WTC11 (cell line): ENCODE measurements at places on chromosomes 3 and 15. TPM values are rescaled to one million over a fixed set of nuclear protein-coding genes. Genes with fewer than 3 reads are reported as not detected.

DNA sequence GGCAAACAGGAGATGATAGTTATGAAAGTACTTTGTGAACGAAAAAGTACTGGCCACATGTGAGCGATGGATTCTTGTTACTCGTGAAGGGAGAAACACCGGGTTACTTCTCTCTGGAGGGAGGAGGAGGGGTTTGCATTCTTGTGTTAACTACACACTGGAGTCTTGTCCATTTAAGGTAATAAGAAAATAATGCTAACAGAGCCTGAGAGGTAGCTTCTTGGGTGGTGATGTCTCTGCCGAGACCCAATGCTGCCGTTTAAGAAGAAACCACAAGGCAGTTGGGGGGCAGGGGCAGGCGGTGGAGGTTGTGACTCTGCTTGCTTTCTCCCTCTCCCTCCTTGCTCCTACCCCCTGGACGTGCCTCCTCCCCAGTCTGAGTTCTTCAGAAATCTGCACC is 100.9 kb upstream of the ROPN1 start:
- DNase-seq: no peak
- H3K27ac ChIP-seq: no peak overlapping the region; the same call in 1 of the 2 replicates
- H3K4me1 ChIP-seq: peaks cover 22% of the 10 kb centered on the region
- no peak overlapping the region for H3K4me3 ChIP-seq
- no peaks in the 10 kb centered on the region for H3K36me3 ChIP-seq
- H3K27me3 ChIP-seq: no peaks in the 10 kb centered on the region

Gene IQCH
- 1.9 to 2.0 TPM (median 1.9 TPM) in 3 replicates for total RNA-seq

DNA sequence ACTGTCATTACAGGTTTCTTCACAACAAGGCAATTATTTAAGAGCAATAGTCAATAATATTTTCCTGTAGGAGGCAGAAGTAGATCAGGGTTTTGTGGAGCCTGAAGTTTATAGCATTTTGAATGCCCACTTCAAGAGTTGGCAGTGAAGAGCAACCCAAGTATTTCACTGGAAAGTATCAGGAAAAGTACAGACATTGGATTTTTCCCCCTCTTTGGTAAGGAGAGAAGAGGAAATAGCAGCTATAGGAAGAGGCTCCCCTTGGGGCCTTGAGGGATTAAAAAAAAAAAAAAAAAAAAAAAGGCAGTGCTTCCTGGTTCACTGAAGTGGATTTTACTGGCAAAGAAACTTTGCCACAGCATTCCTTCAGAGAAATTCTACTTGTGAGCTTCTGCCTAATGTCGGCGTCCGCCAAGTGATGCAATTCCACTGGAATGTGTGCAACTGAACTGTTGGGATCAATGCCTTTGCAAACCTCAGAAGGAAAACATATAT is 5.7 kb upstream of the CNTN6 start:
- peaks cover 57% of the 10 kb centered on the region for H3K36me3 ChIP-seq
- H3K4me3 ChIP-seq: no peak overlapping the region
- no peak for DNase-seq
- no peaks in the 10 kb centered on the region; the same call in none of the 2 replicates for H3K27me3 ChIP-seq
- no peak overlapping the region for H3K27ac ChIP-seq
- no peaks in the 10 kb centered on the region for H3K4me1 ChIP-seq

DNA sequence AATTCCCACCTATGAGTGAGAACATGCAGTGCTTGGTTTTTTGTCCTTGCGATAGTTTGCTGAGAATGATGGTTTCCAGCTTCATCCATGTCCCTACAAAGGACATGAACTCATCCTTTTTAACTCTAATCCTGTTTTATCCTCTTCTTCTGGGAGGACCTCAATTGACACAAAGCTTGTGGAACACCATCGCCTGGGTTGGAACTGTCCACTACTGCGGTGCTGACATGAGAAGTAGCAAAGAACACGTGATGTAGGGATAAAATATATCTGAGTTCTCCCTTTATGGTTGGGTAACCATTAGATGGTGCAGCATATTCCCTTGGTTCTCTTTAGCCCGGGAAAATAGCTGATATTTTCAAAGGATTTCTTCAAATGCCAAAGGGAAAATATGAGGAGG is 105.3 kb upstream of the TOPAZ1 start:
- H3K27ac ChIP-seq: no peak overlapping the region
- no peaks in the 10 kb centered on the region for H3K4me1 ChIP-seq
- no peak overlapping the region for H3K4me3 ChIP-seq
- no peaks in the 10 kb centered on the region for H3K36me3 ChIP-seq

DNA sequence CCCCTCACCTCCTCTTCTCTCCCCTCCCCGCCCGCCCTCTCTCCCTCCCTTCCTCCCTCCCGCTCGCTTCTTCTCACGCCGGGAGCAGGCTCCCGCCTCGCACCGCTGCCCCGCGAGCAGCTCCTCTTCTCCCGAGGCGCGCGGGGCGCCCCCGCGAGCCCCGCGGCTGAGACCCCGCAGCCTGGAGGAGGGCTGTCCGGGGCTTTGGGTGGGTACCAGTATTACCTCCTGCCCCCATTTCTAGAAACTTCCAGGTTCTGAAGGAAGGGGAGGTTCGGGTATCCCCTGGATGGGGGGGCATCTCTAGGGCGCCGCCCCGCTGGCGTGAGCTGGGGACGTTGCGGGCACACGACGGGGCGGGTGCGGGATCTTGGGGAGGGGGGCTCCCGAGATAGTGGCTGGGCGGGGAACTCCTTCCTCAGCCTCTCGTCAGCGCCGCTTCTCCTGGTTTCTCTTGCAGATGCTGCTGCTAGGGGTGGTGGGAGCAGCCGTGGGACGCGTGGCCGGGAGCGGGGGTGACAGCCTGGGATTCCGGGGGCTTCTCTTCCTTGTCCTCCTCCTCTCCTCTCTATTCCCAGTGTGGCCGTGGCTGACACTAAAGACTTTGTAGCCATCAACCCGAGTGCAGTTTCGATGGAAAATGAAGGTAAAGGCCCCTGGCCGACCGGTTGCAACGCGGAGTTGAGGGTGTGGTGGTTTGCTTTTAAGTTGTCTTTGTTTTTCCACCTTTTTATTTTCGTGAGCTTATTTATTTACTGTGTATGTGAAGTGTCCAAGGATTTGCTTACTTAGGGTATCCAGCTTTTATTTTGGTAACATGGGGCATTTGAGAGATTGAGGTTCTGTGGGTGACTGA is 474 bp downstream of the ATP2C1 start:
- no peaks in the 10 kb centered on the region for H3K36me3 ChIP-seq
- H3K4me3 ChIP-seq: peak overlapping the region; percentile 87
- DNase-seq: peak; percentile 50
- H3K27me3 ChIP-seq: no peaks in the 10 kb centered on the region

- no peaks in the 10 kb centered on the region for H3K4me1 ChIP-seq
- H3K4me3 ChIP-seq: no peak overlapping the region
- H3K27me3 ChIP-seq: no peaks in the 10 kb centered on the region; the same call in 1 of the 2 replicates
- H3K27ac ChIP-seq: no peak overlapping the region
Measured at GRCh38 chr15:58544756-58545155, 113.0 kb downstream of the LIPC start.

Gene SERPINI2
- total RNA-seq: 0.32 to 0.37 TPM in 2 of 3 replicates, not detected in the other

Gene SOX14
- total RNA-seq: 0.34 to 0.78 TPM (median 0.70 TPM) in 3 replicates

- no peak overlapping the region for H3K27ac ChIP-seq
- H3K36me3 ChIP-seq: no peaks in the 10 kb centered on the region
- DNase-seq: no peak
- H3K4me1 ChIP-seq: 0 out of 2 replicates have a peak, but pooled peaks cover 4% of the 10 kb centered on the region
- H3K4me3 ChIP-seq: no peak overlapping the region
Measured at GRCh38 chr15:85625166-85625830, 169.4 kb downstream of the KLHL25 start.

DNA sequence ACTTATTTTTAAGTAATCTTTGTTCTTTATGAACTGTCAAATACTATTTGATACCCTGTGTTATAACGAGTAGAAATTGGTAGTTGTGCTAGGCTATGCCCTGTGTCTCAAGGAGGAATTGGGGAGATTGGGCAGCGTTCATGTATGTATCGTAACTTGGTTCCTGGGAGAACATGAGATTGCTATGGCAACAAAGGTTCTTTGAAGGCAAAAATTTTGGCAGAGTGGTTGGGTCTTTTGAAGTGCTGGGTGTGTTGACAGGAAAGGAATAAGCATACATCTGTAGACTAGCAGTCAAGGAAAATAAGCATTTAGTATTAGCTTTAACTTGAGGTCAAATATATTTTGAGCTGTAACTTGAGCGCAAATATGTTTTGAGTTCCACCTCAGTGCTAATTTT is 45.3 kb downstream of the TCF12 start:
- peak overlapping the region; percentile 73; the same call in 1 of the 2 replicates for H3K27ac ChIP-seq
- no peak overlapping the region for H3K4me3 ChIP-seq
- no peaks in the 10 kb centered on the region for H3K36me3 ChIP-seq
- DNase-seq: no peak
- peaks cover 52% of the 10 kb centered on the region for H3K4me1 ChIP-seq

- no peak overlapping the region for H3K4me3 ChIP-seq
- DNase-seq: peak; percentile 87
- no peaks in the 10 kb centered on the region for H3K36me3 ChIP-seq
- peaks cover 18% of the 10 kb centered on the region for H3K4me1 ChIP-seq
Measured at GRCh38 chr15:65916664-65917406, 47.5 kb downstream of the RAB11A start.

Gene FBXL2
- 2.6 to 2.9 TPM (median 2.8 TPM) in 3 replicates for total RNA-seq

Gene BLM
- total RNA-seq: 29.9 to 40.5 TPM (median 34.8 TPM) in 3 replicates

DNA sequence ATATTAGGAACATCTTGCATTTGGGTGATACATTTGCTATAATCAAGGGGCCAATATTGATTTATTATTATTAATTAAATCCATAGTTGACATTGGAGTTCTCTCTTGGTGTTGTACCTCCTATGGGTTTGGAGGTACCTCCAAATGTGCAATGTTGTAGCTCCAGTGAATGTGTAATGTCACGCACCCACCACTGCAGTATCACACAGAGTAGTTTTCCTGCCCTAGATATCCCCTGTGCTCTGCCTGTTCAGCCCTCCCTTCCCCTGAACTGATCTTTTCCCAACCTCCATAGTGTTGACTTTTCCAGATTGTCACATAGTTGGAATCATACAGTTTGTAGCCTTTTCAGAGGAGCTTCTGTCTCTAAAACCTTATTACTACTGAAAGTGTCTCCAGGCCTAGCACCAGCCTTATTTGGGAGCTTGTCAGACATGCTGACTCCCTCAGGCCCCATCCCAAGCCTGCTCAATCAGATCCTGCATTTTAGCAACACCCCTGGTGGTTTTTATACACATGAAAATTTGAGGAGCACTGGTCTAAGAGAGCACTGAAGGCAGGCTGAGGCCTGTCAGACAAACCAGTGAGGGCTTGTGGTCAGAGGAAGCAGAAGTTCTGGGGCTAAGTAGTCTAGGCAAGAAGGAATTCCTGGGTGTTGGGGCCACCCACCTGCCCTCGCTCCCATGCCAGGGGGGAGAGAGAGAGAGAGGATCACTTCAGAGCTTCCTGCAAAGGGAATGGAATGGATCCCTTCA is 73.4 kb downstream of the SLC6A11 start:
- no peak overlapping the region for H3K4me3 ChIP-seq
- no peak overlapping the region for H3K27ac ChIP-seq
- peaks cover 3% of the 10 kb centered on the region; the same call in 1 of the 2 replicates for H3K36me3 ChIP-seq
- peaks cover 58% of the 10 kb centered on the region for H3K27me3 ChIP-seq

GRCh38 chr3:4994823-4995499 is 15.7 kb downstream of the BHLHE40 start:
- H3K27me3 ChIP-seq: no peaks in the 10 kb centered on the region; the same call in 1 of the 2 replicates
- no peak overlapping the region for H3K27ac ChIP-seq
- no peaks in the 10 kb centered on the region for H3K36me3 ChIP-seq
- no peak for DNase-seq
- H3K4me3 ChIP-seq: no peak overlapping the region

DNA sequence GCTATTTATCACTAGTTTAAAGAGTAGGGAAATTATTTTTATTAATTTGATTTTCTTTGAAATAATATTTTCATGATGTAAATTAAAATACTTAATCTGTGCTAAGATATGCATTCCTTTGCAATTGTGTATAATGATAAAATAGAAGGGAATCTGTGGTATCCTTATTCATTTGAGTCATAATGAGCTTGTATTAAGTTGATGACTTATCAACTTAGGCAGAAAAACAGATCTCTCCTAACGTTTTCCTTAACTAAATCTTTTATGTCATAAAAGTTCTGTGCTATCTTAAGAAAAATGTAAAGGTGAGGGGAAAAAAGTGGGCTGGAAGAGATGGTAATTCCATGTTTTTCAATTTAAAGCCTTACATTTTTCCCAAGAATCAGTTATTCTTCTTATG is 1.9 kb downstream of the FGF7 start:
- no peak overlapping the region for H3K27ac ChIP-seq
- H3K4me3 ChIP-seq: no peak overlapping the region
- H3K27me3 ChIP-seq: no peaks in the 10 kb centered on the region
- DNase-seq: no peak
- H3K36me3 ChIP-seq: no peaks in the 10 kb centered on the region

DNA sequence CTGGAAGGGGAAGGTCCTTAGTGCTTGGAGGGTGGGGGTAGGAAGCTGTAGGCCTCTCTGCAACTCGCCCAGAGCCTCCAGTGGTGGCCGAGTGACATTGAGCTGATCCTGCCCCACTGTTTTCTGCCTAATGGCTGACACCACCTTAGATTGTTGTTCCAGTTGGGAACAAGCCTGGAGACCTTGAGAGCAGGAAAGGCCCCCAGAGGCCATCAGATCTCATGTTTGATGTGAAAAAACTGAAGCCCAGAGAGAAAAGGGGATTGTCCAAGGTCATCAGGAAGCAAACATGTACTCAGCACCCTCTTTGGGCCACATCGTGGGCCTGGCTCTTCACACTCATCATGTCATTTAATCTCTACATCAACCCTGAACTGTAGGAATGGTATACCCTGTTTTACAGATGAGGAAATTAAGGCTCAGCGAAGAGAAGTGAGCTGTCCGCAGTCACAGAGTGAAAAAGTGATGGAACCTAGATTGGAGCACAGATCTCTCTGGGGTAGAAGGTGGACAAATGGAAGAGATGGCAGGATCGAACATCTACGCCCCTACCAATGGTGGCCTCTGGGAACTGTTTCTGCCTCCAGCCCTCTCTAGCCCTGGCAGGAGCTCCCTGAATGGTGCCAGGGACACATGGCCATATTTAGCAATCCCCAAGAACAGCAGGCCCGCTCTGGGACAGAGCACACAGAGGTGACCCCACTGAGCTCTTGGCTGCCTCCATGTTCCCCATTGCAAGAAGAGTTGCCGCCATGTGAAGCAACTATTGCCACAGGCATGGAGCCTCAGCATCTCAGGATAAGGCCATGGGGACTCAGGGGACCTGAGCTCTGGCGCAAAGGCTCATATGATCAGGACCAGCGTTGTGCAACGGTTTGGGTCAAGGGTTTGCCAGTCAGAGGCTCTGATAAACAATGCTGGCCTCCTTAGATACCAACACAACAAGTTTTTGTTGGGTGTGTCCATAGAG is 31.6 kb upstream of the TSEN2 start:
- DNase-seq: no peak
- H3K27ac ChIP-seq: no peak overlapping the region
- H3K4me1 ChIP-seq: no peaks in the 10 kb centered on the region
- no peaks in the 10 kb centered on the region; the same call in 1 of the 2 replicates for H3K27me3 ChIP-seq

GRCh38 chr3:48222616-48223513 is at the start of gene CAMP:
Gene CAMP (plus strand): TSS chr3:48223495. CDS start chr3:48223512, 17 bp downstream.
- H3K27me3 ChIP-seq: peaks cover 23% of the 10 kb centered on the region
- H3K4me1 ChIP-seq: no peaks in the 10 kb centered on the region
- no peak within 1 kb of the TSS for H3K27ac ChIP-seq
- H3K4me3 ChIP-seq: no peak within 1 kb of the TSS
- H3K36me3 ChIP-seq: no peaks in the 10 kb centered on the region
- DNase-seq: no peak

GRCh38 chr3:186598108-186598784 is 14.6 kb upstream of the AHSG start:
- H3K4me1 ChIP-seq: peaks cover 6% of the 10 kb centered on the region
- H3K27ac ChIP-seq: no peak overlapping the region
- H3K36me3 ChIP-seq: no peaks in the 10 kb centered on the region

GRCh38 chr3:100173961-100174360 is 59.7 kb upstream of the FILIP1L start:
- DNase-seq: no peak
- H3K36me3 ChIP-seq: peaks cover 35% of the 10 kb centered on the region
- no peak overlapping the region for H3K4me3 ChIP-seq
- no peak overlapping the region for H3K27ac ChIP-seq
- no peaks in the 10 kb centered on the region; the same call in 1 of the 2 replicates for H3K27me3 ChIP-seq
